Astrocyte (in vitro differentiated cells and primary cell): ENCODE measurements at places on chromosomes 1 and 21. TPM values are rescaled to one million over a fixed set of nuclear protein-coding genes. Genes with fewer than 3 reads are reported as not detected.

Gene LGALS8
- total RNA-seq: 23.1 and 27.9 TPM in 2 replicates

Gene CRABP2
- 278 and 339 TPM in 2 replicates for total RNA-seq

Gene TTC34
- 0.31 and 0.39 TPM in 2 replicates for total RNA-seq

Gene OR2T35
- not detected in 2 replicates for total RNA-seq

DNA sequence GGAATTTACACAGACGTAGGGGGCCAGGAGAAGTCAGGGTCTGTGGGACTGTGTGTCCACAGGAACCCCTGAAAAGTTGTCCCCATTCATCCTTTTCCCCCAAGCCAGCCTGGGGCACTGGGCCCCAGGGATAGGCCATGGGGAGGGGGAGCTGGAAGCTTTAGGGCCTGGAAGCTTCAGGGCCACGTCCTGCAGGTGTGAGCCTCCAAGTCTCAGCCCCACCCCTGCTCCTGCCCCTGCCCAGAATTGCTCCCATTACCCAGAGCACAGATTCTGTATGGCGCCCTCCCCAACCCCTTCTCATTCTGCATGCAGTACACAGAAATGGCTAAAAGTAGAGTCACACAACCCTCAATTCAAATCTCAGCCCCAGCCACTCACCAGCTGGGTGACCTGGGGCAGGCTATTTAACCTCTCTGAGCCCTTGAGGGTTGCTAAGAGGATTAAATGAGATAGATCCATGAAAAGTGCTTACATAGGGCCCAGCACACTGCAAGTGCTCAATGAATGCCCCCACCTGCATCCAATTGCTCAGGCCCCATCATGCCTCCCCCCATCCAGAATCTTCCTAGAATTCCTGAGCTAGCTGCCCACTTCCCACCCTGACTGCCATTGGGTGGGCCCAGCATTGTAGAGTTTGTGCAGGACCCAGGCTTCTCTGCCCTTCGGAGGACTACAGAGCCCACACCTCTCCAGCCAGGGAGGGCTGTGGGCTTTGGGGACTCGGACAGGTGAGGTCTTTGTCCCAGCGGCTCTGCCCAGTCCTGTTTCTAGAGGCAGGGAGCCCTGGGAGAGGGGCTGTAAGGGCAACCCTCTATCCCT lies 6.5 kb downstream of the RAP1GAP start:
- H3K27me3 ChIP-seq: peaks cover 34% of the 10 kb centered on the region
- no peak overlapping the region for H3K4me3 ChIP-seq
- peaks cover 3% of the 10 kb centered on the region for H3K4me1 ChIP-seq
- no peak overlapping the region for H3K27ac ChIP-seq
- H3K36me3 ChIP-seq: no peaks in the 10 kb centered on the region

DNA sequence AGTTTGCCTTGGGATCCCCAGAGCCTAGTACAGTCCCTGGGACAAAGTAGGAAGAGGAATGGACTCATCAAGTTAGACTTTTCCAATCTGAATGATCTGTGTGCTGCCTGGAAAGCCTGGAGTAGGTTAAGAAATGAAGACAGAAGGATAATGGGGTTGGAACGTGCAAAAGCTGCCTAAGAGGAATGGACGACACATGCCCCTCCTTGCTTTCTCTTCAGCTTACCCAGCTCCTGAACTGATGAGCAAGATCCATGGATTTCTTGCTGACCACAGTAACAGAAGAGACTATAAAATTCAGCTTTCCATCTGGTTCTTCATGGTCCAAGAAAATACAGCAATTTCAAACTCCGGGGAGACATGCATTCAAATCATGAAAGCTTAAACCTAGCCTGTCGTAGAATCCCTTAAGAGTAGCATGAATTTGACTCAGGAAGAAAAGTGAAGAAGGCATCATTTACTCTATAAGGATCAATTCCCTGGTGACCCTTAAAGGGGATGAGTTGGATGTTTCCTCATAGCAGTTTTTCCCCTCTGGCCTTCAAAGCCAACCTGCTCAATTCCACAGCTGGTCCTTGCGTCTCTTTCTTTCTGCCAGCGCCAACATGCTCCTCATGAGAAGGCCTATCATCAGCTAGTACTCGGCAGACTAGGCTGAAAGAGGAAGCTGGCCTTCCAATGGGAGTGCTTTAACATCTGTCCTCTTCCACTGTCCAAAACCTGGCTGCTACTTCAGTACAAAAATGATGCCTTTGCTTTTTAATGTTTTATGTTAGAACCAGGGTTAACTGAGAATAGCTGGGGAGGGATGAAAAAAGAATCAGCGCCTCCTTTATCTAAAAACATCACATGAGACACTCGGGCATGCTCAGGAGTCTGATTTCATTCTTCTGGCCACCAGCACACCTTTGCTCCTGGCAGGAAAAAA lies 5.7 kb upstream of the PEF1 start:
- H3K27ac ChIP-seq: no peak overlapping the region
- H3K27me3 ChIP-seq: no peaks in the 10 kb centered on the region
- H3K4me3 ChIP-seq: no peak overlapping the region
- H3K36me3 ChIP-seq: peaks cover 4% of the 10 kb centered on the region

- no peaks in the 10 kb centered on the region for H3K27me3 ChIP-seq
- H3K4me3 ChIP-seq: no peak overlapping the region
- H3K36me3 ChIP-seq: no peaks in the 10 kb centered on the region
- no peaks in the 10 kb centered on the region for H3K4me1 ChIP-seq
Observed at GRCh38 chr1:207691841-207692240, 46.9 kb downstream of the CR1L start.

- DNase-seq: no peak
- no peaks in the 10 kb centered on the region for H3K36me3 ChIP-seq
- no peak overlapping the region for H3K27ac ChIP-seq
- peaks cover 7% of the 10 kb centered on the region for H3K4me1 ChIP-seq
- no peak overlapping the region for H3K4me3 ChIP-seq
Observed at GRCh38 chr1:206582971-206583706, 29.1 kb downstream of the EIF2D start.

- peak; percentile 84 for DNase-seq
- H3K27ac ChIP-seq: no peak overlapping the region
- H3K4me3 ChIP-seq: no peak overlapping the region
- H3K4me1 ChIP-seq: peaks cover 8% of the 10 kb centered on the region
Observed at GRCh38 chr1:172826096-172826741, 167.3 kb downstream of the FASLG start.
